ENCODE measurements at places on chromosomes 13 and 19.

DNA sequence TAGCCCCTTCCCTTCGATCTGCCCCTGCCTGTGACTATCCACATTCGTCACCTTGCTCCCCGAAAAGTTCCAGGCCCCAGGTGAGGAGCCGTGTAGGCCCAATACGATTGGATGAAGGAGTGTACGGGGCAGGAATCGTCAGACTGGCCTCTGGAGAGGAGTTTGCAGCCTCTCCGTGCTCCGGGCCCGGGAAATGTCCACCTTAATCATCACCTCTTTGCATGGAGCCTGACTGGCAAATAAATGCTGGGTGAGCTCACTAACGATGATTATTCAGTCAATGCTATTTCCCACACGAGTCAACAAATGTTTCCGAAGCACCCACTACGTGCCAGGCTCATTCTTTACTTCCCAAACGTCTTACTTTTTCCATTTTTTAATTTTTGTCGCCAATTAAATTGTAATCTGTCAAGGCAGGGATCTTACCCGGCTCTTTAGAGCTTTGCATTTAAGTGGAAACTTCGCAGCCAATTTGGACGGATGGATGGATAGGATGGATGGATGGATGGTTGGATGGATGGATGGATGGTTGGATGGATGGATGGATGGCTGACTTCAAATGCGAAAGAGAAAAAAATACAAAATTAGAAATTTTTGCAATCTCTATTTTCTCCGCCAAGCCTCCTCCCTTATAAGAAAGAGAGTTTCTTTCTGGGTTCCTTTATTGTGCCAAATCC, 45.8 kb downstream of the TGDS start:
- ATAC-seq, result peak; percentile 57

DNA sequence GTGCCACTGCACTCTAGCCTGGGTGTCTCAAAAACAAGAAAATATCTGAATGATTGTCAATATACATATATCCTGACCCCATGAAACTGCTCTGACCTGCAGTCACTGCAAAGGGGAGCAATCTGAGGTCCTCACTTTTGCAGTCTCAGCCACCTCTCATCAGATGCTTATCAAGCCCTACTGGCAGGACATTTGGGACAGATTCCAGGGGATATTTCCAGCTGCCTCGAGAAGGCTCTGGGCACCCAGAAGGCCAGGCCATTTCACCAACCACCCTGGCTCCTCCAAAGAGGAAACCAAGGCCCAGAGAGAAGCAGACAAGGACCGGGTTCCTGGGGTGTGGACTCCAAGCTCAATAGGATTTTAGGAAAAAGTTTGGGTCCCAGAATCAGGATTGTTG, 2.3 kb downstream of the EML2 start:
- no peak for ATAC-seq

GRCh38 chr13:33744589-33745369, 73.2 kb upstream of the RFC3 start:
- no peak for ATAC-seq

DNA sequence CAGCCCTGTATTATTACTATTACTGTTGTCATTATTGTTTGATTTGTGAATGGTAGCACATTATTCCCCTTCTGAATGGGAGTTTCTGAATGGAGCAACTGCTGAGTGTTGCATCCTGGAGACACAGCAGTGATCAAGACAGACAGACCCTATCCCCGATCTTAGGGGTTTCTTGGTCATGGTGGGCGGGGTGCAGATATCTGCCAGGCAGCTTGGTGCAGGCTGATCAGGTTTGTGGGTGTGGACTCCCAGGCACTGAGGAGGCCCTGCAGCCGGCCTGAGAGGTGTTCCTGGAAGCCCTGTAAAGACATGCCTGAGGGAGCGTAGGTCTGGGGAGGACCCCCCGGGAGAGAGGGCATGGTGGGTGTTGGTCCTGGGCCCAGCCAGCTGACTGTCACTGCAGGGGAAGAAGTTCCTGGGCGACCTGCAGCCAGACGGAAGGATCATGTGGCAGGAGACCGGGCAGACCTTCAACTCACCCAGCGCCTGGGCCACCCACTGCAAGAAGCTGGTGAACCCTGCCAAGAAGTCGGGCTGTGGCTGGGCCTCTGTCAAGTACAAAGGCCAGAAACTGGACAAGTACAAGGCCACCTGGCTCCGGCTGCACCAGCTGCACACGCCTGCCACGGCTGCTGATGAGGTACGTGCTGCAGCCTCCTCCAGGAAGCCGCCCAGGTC, 2.1 kb downstream of the MPND start:
- ATAC-seq, result no peak

GRCh38 chr13:72437458-72437857, 290.0 kb downstream of the MZT1 start:
- ATAC-seq, result peak; percentile 85

- peak; percentile 100 for ATAC-seq
Observed at GRCh38 chr19:4759388-4760284, 31.9 kb upstream of the FEM1A start.

DNA sequence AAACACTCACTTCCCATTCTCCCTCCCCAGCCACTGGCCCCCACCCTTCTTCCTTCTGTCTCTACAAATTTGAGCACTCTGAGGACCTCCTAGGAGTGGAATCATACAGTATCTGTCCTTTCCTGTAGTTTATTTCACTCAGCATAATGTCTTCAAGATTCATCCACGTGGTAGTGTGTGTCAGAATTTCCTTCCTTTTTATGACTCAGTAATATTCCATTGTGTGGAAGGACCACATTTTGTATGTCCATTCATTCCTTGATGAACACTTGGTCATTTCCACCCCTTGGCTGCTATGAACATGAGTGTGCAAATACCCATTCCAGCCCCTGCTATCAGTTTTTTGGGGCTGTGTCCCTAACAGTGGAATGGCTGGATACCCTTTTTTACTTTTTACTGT, 9.8 kb downstream of the KLF2 start:
- no peak for ATAC-seq

GRCh38 chr19:32176591-32176990, 168.8 kb upstream of the ZNF507 start:
- ATAC-seq, result no peak

DNA sequence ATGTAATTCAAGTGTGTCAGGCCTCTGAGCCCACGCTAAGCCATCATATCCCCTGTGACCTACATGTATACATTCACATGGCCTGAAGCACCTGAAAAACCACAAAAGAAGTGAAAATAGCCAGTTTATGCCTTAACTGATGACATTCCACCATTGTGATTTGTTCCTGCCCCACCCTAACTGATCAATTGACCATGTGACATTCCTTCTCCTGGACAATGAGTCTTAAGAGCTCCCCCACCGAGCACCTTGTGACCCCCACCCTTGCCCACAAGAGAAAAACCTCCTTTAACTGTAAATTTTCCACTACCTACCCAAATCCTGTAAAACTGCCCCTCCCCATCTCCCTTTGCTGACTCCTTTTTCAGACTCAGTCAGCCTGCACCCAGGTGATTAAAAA, 52.1 kb upstream of the ARHGEF7 start:
- ATAC-seq, result no peak

- no peak for ATAC-seq
Observed at GRCh38 chr13:33174931-33175330, 110.6 kb downstream of the STARD13 start.

- ATAC-seq, result no peak
Observed at GRCh38 chr13:24293746-24294145, 15.6 kb upstream of the C1QTNF9 start.

GRCh38 chr19:1220976-1221903, 15.7 kb downstream of the STK11 start:
- peak; percentile 53 for ATAC-seq

DNA sequence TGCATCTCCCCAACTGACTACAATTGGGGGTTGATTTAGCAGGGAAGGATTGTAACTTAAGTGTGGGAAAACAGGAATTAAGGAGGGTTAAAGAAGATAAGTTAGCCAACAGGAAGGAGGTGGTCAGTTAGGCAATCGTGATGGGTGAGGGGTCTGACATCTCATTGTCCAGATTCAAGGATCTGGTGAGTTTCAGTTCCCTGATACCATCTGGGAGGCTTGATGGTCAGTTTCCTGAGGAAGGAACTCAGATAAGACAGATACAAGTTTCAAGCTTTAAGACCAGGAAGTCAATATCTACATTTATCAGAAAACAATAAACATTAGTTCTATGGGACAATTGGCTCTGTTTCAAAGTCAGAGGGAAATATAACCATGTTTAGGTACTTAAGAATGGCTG, 601.8 kb downstream of the SLITRK6 start:
- no peak for ATAC-seq

GRCh38 chr19:40799558-40800338, 757 bp downstream of the EGLN2 start:
- no peak for ATAC-seq

DNA sequence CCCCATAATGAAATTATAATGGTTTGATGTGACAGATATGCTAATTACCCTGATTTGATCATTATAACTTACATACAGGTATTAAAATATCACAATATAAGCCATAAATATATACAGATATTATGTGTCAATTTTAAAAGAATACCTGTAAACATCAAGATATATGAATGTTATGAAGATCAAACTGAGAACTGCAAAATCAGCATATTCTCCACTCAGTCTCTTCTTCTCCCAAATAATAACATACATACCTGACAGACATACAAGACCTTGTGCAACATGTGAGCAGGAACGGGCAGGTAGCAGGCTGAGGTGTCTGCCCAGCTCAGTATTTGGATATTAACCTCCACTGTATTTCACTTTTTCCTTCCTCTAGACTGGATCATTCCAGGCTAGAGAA, 547.2 kb downstream of the UQCRFS1 start:
- no peak for ATAC-seq

DNA sequence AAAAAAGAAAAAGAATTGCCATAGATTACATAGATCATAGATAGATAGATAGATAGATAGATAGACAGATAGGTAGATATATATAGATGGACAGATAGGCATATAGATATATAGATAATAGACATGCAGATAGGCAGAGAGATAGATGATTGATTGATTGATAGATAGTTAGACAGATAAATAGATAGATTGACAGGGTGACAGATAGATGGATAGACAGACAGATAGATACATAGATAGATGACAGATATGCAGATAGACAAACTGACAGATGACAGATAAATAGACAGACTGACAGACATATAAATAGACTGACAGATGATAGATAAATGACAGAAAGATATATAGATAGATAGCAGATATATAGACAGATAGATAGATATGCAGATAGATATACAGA, 474.0 kb downstream of the IRS2 start:
- no peak for ATAC-seq

DNA sequence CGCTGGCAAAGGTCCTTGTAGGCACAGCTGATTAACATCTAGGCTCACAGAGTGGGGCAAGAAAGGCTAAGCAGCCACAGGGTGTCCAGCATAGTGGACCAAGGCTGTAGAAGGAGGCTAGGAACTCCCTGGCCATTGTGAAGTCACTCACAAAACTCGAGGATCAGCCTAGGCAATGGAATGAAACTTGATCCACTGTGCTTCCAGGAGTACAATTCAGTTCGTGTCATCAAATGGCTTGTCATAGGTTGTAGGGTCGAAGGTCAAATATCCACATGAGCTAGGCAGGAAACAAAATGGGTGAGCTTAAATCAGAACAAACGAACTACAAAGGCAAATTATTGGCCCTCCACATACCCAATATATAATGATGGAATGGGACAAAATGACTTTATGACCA, 4.4 kb upstream of the FAM187B start:
- no peak for ATAC-seq

DNA sequence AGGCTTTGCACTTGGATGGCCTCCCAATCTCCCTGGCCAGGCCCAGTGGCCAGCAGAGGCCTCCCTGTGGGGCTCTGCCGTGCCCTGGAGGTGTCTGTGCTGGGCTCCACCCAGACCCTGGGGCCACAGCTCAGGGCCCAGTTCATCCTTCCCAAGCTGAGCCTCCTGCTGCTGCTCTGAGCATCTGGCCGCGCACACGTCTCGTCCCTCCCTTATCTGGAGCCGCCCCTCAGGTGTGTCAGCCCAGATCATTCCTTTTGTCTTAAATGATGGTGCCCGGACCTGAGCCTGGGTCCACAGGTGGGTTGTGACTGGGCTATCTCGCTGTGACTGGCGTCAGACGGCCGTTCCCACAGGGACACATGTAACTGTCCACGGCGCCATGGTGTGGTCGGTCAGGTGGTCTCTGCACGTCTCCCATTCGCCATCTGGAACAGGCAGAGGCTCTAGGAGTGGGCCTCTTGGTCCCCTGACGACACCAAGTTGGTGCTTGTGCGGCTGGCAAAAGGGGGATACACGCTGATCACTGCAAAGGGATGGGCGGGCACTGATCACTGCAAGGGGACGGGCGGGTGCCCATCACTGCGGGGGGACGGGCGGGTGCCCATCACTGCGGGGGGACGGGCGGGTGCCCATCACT, 14.3 kb upstream of the ZNF554 start:
- ATAC-seq, result no peak

DNA sequence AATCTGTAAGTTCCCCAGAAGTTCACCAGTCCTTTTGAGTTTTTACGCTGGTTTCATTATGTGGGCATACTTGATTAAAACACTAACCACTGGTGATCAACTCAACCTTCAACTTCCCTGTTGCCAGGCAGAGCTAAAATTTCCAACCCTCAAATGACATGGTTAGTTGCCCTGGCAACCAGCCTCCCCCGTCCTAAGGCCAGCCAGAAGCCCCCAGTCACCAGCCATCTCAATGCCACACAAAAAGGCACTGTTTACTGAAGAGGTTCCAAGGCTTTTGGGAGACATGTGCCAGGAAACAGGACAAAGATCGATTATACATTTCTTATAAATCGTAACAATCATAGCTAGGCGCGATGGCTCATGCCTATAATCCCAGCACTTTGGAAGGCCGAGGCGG, 1.6 kb downstream of the ZNF649 start:
- ATAC-seq, result no peak

GRCh38 chr19:677201-677600, 1.0 kb downstream of the FSTL3 start:
- peak; percentile 52 for ATAC-seq

GRCh38 chr13:30708541-30708940, 26.8 kb upstream of the ALOX5AP start:
- ATAC-seq, result peak; percentile 71

DNA sequence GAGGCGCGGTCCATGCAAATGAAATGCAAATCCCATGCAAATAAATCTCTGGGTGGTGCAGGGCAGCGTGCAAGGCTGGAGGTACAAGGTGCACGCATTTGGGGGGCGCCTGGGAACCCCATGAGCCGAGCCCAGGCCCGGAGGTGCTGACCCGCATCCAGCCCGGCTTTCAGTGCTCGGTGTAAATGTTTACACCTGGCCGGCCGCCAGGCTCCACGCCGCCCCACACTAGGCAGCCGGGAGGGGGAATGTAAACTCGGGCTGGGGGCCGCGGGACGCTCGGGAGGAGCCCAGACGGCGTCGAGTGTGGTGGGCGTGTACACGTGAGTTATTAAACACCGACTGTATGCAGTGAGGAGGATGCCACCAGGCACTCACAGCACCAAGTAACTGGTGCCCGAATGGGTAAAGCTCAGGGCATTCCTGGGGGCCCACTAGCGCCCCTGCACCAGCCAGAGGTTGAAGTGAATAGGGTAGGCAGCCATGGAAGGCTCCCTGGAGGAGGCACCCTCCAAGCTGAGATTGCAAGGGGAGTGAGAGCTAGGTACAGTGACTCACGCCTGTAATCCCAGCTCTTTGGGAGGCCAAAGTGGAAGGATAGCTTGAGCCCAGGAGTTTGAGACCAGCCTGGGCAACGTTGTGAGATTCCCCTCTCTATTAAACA, 17.2 kb downstream of the FUT6 start:
- no peak for ATAC-seq
